ENCODE measurements at places on chromosomes 4 and X.

- DNase-seq = no peak
Observed at GRCh38 chr4:3414421-3415279, 27.1 kb upstream of the HGFAC start.

DNA sequence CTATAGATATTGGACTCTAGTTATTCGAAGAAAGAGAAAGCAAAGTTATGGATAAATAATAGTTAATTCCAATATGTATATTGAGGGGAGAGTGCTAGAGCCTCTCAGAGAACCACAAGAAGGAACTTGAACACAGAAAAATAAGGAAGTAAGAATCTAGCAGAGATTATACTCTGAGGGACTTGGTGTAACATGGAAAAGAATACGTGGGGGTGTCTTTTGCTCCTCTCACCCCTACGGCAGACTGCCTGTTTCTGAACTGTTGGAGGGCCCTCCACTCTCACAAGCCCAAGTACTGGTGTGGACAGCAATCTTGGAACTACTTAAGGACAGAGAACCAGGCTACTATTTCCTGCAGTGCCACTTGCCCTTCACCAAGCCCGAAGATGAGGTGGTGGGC, 1174.4 kb upstream of the PCDH10 start:
- no peak for DNase-seq

- no peak for DNase-seq
Observed at GRCh38 chr4:139602776-139603360, 46.8 kb upstream of the SETD7 start.

DNA sequence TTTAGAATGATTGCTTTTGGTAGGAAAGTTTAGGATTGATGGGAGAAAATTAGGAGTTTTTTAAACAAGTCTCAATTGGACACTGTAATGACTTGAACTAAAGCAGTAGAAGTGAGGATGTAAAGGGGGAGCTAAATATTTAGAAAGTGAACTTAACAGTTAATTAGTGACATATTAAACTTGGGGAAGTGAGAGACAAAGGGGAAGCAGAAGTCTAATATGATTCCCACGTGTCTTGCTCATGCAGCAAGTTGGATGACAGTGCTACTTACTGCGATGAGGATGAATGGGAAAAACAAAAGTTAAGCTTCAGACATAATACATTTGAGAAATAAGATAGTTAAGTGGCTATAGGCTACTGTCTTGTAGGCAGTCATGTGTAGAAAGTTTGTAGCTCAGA, 110.4 kb downstream of the RPA4 start:
- DNase-seq = no peak

DNA sequence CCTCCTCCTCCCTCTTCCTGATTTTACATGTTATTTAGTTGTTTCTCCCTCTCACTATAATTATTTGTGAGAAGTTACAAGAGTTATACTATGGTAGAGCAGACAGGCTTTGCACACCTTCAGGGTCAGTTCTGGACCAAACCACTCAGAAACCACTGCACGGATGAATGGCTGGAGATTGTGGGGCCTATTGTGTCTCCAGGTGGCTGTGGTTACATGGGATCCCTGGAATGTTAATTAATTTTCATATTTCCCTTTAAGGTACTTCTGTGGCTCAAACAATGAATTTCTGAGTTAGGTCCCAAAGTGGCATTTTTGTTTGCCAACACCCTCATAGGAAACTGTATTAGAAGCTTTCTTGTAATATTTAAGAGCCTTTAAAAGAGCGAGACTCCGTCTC, 151.9 kb downstream of the BMPR1B start:
- DNase-seq = no peak

All from HCEC 1CT (cell line).